ENCODE measurements at places on chromosomes 1 and 21.
A peak's percentile ranks its signal among the peaks of the same experiment; 100 is the strongest.

GRCh38 chr21:33339135-33339534 is 14.4 kb downstream of the IFNAR1 start:
- DNase-seq: no peak

- no peak for DNase-seq
Measured at GRCh38 chr1:118902711-118903191, 85.4 kb downstream of the TBX15 start.

DNA sequence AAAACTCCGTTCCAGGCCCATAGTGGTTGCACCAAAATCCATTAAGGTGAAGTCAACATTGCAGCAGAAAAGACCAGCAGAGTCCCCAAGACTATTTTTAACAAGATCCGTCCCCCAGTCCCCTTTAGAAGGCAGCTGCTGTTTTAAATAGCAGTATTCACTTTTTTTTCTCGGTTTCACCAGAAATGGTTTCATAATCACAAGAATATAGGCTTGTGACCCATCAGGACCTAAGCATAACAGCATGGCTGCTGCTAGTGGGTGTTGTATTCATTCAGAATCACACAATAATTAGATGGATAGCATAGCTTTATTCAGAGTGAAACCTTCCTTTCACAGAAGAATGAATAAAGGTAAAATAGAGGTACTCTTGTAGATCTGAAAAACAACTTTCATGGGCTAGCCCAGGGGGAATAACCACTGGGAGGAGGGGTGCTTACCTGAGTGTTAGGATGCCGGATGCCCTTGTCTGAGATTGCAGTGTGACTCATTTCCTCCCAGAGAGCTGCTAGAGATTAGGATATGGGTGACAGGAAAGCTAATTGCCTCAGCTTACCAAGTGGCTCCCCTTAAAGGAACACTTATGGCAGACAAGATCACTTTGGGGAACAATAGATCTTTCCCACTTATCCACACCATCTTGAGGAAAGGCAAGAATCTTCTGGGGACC is 35.0 kb downstream of the ACKR1 start:
- no peak for DNase-seq

- DNase-seq: no peak
Measured at GRCh38 chr1:185696422-185697150, 37.6 kb upstream of the HMCN1 start.

- no peak for DNase-seq
Measured at GRCh38 chr1:44685881-44686280, 11.4 kb downstream of the ARMH1 start.

DNA sequence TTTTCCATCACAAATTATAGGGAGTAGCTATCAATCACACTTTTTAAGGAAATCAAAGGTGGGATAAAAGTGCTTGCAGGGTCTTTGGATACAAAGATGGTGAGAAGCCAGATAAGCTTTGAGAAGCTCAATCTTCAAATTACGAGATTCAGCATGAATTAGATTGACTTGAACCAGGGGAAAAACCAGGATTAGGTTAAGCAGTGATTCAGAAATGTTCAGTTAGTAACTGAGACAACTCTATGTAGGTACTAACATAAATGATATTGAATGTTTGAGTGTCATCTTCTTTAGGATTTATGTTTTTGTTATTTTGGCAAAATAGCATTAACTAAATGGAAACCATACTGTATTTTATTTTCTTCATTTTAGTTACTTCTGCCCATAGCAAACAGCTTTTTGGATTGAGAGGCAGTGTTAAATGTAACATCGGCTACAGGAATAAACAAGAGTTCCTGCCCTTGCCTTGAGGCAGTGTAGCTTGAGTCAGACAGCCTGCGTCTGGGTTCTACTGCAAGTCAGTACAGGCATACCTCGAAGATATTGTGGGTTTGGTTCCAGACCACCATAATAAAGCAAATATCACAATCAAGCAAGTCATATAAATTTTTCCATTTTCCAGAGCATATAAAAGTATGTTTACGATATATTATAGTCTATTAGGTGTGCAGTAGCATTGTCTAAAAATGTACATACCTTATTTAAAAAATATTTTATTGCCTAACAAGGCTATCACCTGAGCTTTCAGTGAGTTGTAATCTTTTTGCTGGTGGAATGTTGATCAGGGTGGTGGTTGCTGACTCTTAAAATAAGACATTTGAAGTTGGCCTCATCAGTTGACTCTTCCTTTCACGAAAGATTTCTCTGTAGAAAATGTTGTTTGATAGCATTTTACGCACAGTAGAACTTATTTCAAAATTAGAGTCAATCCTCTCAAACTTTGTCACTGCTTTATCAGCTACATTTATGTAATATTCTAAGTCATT is 36.9 kb upstream of the BACH1 start:
- no peak for DNase-seq

DNA sequence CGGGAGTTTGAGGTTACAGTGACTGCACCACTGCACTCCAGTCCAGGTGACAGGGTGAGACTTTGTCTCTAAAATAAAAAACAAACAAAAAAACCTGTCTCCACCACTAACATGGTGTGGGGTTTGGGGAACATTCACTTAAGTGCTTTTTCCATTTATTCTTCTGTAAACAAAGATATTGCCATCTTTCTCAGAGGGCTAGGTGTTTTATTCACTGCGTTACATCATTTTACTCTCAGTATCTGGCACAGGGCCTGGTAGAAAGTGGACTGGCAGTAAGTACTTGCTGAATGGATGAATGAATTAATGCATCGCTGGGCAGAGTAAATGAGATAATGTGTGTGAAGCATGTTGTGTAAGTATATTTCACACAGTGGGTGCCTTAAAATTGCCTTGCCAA is 20.1 kb downstream of the KIAA0040 start:
- no peak for DNase-seq

GRCh38 chr1:3945916-3946840 is 46.1 kb upstream of the C1orf174 start:
- no peak for DNase-seq

GRCh38 chr1:85449356-85449755 is 15.6 kb downstream of the DDAH1 start:
- no peak for DNase-seq

DNA sequence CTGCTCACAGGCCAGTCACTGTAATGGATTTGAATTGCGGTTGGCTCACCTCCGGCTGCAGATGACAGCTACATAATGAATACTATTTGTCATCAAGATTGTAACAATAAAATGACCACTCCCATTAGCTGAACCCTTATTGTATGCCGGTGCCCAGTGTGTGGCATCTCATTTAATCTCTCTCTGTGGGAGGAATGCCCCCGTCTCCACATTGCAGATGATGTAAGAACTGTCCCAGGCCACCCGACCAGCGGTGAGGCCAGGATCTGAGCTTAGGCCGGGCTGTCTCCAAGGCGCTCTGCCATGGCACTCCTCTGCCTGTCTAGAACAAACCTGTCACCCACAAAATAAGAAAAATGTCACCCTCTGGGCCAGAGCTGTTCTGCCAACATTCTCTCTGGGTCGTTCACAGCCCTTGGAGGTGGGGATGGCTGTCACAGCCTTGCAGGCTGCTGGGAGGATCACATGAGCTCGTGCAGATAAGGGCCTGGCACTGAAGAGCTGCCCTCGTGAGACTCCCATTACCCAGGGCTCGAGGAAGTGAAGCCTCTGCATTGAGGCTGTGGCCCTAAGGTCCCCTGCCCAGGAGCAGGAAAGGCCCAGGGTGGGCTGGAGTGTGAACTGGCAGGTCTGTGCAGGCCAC is 52.7 kb downstream of the ECE1 start:
- DNase-seq: no peak

- no peak for DNase-seq
Measured at GRCh38 chr1:53196017-53196484, 573 bp upstream of the CPT2 start.

DNA sequence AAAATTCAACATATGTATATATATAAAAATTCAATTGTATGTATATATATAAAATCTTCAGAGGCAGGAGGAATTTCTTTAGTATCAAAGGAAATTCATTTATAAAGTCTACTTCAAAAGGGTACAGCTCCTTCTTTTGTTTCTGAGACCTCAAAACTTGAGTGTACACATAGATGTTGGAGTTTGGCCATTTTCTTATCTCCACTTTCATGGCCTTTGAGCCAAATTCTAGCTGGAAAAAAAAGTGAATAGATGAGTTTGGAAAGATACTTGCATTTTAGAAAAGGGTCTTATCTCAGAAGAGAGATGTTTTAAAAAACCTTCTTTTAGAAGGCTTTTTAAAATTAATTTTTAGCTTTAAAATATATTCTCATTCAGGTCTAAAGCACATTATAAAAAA is 103.2 kb downstream of the ATF6 start:
- DNase-seq: no peak

DNA sequence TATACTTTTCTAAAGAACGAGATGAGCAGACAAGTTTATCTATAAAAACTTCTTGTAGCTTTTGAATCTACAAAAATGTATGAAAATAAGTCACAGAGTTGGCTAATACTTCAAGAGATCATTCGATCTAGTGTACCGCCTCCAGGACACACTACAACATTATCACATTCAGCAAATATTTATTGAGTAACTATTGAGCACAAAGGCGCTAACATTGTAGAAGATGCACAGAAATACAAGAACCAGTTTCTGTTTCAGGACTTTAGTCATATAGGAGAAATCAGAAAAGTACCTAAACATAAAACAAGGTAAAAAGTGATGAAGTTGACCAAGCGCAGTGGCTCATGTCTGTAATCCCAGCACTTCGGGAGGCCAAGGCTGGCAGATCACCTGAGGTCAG is 20.6 kb downstream of the WASF2 start:
- no peak for DNase-seq

DNA sequence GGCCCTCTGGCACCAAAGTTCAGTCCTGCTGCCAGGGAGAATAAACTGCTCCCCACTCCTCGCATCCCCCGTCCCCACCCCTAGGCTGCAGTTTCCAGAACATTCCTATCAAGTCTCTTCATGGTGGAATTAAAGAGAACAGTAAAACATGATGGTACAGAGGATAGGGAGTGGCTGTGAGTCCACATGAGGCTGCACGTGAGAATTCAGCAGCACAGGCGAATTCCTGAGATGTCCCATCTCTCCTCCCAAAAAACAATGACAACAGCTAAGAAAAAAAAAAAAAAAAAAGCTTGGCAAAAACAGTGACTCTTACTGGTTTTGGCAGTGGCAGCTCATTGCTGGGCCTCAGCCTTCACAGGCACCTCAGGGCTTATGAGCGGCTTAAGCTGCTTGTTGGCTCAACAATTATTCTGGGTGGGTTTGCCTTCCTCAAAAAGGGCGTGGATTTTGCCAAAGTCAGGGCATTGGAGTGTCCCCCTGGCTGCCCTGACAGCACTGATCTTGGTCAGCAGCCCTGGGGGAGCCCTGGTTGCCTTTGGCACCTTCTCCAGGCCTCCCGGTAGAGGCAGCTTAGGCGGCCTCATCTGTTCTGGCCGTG is 5.7 kb upstream of the IFFO2 start:
- no peak for DNase-seq

DNA sequence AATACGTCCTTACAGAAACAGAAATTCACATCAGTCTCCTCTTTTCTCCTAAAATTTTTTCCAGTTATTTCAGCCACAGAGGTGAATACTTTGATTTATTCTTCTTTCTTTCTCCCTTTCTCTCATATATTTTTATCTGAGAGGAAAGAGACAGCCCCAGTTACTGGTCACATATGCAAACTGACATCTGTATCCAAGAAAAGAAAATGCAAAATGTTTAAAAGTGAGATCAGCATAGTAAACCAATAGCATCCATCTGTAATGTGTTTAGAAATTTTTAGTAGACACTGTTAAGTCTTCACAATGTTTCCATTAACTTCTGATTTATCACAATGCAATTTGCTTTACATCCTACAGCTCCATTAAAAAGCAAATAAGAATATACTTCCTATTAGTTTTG is 53.5 kb downstream of the NTNG1 start:
- no peak for DNase-seq

GRCh38 chr1:906600-907420 is 16.9 kb upstream of the SAMD11 start:
- peak; percentile 21 for DNase-seq

GRCh38 chr1:234871039-234871709 is 257.5 kb downstream of the TOMM20 start:
- DNase-seq: no peak

GRCh38 chr1:90768098-90768497 is 51.0 kb upstream of the BARHL2 start:
- DNase-seq: no peak

- DNase-seq: no peak
Measured at GRCh38 chr1:212529211-212529741, 79.3 kb upstream of the ATF3 start.

DNA sequence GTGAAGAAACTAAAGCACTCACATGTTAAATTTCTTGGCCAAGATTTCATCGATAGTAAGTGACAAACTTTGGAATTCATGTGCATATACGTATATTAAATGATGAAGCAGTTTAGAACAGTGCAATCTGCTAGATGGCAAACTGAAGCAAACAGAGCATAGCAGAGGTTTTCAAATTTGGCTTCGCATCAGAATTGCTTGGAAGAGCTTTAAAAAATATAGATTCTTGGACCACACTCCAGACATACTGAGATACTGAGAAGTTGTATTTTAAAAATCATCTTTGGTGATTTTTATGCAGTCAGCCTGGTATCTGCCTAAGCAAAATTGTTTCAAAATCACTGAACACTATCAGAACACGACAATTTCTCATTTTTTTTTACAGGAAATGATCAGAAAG is 709.2 kb downstream of the PLA2G4A start:
- no peak for DNase-seq

DNA sequence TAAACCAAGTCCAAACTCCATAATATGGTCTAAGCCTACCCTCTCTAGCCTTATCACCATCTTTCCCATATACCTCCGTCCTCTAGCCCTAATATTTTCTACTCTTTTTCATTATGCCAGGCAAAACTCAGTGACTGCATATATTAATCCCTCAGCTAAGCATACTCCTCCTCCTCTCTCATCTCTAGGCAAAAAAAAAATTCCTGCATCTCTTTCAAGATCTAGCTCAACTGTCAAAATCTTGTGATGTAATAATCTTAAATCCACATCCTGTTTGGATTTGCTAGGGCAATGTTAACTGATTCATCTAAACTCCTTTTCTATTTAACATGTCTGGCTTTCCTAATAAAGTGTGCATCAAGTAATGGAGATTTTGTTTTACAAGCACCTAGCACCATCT is 20.4 kb downstream of the PRPF38A start:
- no peak for DNase-seq

DNA sequence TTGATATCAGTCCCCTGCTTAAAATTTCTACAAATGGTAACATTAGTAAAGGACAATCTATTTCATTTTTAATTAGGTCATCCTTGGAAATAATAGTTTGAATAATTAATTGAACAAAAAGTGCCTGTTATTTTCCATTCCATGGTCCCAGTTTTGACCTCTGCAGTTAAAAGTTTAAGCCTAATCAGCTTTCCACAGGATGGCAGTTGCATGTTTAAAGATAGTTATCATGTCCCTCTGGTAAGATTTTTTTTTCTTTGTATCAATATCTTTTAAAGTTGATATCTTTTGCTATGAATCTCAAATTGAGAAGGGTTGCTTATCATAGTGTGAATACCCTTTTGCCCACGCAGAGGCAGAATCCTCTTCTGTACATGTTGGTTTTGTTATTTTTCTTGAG is 90.4 kb downstream of the HS2ST1 start:
- no peak for DNase-seq

- DNase-seq: no peak
Measured at GRCh38 chr1:30852026-30852425, 56.5 kb downstream of the SDC3 start.

GRCh38 chr1:221284028-221284427 is 404.8 kb downstream of the HLX start:
- no peak for DNase-seq

GRCh38 chr21:25872271-25872670 is 137.5 kb downstream of the GABPA start:
- no peak for DNase-seq

GRCh38 chr1:247539215-247539614 is 3.0 kb upstream of the OR2C3 start:
- DNase-seq: no peak

- DNase-seq: no peak
Measured at GRCh38 chr1:112975336-112975735, 19.3 kb upstream of the SLC16A1 start.
